T-helper 1 cell (primary cell): ENCODE measurements at places on chromosomes 2 and 18.

GRCh38 chr18:7805880-7806279, 238.8 kb downstream of the PTPRM start:
- no peak for DNase-seq

- DNase-seq = no peak
These were observed 15.1 kb downstream of the IL1R2 start for GRCh38 chr2:102006886-102007278.

DNA sequence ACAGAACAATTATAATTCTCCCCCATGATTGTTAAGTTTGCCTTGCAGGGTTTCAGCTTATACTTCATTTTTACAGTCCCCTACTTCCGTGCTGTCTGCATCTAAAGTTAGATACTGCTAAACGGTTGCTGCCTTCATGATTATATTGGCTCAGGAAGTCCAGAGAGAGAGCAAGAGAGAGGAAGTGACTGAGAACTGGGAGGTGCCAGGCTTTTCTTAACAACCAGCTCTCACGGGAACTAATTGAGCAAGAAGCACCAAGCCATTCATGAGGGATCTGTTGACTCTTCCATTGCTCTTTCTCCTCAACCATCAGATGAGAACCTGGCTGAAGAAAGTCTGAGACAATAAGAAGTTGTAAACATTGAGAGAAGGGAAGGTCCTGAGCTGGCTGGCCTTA, 125.5 kb upstream of the SIX2 start:
- no peak for DNase-seq

- no peak for DNase-seq
These were observed 191.8 kb upstream of the RBBP8 start for GRCh38 chr18:22741318-22741717.
